ENCODE measurements at places on chromosomes 3 and 15.

GRCh38 chr3:152458376-152459117, 189.8 kb downstream of the MBNL1 start:
- no peak for DNase-seq

- no peak for DNase-seq
Measured at GRCh38 chr3:33886015-33886414, 87.6 kb downstream of the PDCD6IP start.

DNA sequence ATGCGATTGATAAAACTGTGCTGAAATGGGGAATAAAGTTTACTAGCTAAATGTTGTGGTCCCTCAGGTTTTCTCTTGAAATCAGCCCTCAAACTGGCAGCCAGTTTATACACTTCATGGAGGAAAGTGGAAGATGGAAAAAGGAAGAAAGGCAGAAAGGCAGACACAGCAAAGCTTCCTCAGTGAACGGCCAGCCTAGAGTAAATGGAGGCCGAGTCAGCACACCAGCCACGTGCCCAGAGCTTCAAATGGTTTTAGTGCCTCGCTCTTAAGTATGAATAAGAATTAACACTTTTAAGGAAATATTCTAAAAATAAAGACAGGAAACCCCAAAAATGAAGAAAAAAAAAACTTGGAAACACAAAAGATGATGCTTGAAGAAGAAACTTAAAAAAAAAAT, 48.3 kb downstream of the GNB4 start:
- DNase-seq, result no peak

DNA sequence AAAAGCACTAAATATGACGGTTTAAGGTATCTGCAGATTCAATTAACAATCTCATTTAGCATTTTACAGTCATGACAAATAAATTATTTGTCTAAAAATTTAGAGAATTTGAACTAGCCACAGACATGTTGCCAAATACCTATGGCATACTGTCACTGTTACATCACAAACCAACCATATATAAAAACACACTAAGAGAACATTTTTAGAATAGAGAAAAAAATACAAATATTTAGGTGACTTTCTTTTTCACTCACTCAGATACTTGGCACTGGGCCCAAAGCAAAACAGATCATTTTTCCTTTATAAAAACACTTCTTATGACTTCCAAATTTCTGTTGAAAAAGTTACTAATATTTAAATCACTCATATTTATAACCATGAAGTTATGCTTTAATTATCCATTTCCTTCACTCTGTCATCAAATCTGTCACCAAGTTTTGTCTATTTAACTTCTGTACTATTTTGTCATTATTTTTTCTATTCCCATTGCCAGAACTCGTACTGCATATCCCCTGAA, 644.7 kb downstream of the OTOL1 start:
- DNase-seq, result no peak

DNA sequence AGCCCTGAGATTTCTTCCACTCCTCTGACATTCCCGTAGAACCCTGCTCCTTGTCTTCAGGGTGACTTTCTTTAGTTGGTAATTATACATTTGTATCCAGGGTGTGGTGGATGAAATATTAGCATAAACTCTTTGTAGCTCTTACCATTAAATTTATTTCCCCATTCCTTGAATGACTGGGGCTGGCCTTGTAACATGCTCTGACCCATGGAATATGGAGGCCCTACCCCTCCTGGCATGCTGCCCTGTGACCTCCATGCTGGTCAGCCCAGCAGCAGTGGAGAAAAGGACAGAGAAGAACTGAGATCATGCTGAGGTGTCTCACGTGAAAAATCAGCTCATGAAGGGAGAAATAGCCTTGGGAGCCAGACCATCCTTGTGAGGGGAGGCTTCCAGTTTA, 96.1 kb upstream of the PROK2 start:
- DNase-seq, result peak; percentile 29

DNA sequence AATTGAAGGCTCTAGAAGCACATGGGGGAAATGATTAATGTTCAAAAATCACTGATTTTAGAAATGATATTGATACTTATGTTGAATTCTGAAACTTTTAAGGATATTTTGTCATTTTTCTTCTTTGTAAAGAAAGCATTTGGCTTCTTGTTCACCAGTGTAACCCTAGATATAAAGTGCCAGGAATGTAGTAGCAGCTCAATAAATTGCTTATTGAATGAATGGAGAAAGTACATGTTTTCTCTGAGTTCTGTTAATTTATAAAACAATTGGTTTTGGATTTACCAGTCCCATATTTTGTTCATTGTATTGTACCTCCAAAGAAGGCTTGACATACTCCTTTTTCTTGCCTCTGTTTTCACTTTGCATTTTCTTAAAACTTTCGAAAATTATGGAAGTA, 2.4 kb downstream of the PLCL2 start:
- DNase-seq, result no peak

GRCh38 chr3:112247350-112247749, 46.7 kb downstream of the SLC9C1 start:
- DNase-seq, result no peak

DNA sequence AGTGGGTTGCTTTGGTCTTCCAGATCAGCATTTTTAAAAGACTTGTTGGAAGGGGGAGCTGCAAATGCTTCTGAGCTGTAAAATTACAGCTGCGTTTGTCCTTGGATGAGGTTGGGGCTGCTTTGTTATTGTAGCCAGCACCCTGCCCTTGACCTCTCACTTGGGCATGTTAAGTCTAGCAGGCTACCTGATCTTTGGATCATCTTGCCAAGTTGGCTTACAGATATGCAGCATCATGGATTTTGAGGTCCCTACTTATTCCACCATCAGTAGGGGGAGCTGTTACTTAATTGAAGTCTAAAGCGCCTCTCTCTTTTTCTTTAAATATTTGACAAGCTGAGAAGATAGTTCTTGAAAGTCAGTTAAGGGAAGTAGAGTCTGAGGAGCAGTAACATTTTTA, 793.0 kb downstream of the MCTP2 start:
- DNase-seq, result no peak

DNA sequence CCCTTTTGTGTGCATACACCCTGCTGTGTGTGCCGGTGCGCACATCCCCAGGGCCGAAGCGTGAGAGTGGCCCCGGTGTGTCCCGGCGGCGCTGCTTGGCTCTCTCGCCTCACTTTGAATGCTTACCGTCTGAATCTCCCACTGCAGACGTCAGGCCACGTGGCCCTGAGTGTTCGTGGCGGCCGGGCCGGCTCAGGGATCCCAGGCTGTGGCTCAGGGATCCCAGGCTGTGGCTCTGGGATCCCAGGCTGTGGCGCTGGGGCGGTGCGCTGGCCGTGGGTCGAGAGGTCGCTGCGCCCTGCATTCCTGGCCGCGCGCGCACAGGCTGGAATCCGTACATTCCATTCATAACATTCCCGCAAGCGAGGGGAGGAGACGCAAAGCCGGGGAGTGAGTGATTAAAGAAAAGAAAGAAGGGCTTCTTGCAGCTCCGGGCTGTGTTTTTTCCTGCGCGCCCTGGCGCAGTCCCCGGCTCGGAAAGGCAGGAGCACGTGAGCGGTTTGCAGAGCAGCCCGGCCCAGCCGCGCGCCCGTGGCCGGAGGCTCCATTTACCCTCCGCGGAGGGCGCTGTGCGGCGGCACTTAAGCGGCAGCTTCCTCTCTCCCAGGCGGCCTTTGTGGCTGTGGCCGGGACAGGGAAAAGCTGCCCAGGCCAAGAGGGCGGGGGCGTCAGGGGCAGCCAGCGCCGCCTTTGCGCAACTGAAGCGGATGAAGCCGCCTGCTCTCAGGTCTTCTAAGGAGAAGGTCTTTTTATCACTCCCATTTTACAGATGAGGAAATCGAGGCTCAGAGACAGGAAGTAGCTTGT, 87.0 kb upstream of the ALDH1L1 start:
- DNase-seq, result peak; percentile 74

DNA sequence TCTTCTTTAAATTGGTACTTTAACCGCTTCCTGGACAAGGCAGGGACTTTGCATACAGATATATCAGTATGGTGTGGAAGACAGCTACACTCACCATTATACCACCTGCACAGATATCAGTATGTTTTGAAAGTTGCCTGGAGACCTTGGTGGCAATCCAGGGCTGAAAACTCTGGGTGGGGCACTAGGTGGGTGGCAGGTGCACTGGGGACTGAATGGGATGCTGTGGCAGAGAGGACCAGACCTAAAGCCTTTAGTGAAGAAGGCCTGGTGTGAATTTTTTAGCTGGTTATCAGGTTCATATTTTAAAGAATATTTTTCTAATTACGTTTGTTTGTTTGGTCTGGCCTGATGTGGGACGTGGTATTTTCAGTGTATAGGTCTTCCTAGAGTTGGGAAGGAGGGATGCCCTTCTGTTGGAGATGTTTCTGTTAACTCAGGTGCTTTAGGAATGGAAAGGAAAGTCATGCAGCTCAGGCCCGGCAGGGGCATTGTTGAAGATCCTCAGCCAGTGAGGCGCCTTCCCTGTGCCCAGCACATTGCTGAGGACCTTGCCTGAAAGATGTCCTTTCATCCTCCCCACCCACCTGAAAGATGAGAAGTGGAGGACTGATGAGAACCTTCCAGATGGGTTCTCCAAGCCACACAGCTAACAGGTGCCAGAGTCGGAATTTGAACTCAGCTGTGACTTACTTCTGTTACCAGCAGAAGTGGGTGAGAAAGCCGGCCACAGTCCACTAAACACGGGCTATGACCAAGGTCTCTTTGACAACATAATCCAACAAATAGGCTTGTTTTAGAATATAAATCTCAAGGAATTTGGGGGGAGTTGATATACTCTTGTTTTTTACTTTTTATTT, 77.3 kb downstream of the APBA2 start:
- DNase-seq, result no peak

DNA sequence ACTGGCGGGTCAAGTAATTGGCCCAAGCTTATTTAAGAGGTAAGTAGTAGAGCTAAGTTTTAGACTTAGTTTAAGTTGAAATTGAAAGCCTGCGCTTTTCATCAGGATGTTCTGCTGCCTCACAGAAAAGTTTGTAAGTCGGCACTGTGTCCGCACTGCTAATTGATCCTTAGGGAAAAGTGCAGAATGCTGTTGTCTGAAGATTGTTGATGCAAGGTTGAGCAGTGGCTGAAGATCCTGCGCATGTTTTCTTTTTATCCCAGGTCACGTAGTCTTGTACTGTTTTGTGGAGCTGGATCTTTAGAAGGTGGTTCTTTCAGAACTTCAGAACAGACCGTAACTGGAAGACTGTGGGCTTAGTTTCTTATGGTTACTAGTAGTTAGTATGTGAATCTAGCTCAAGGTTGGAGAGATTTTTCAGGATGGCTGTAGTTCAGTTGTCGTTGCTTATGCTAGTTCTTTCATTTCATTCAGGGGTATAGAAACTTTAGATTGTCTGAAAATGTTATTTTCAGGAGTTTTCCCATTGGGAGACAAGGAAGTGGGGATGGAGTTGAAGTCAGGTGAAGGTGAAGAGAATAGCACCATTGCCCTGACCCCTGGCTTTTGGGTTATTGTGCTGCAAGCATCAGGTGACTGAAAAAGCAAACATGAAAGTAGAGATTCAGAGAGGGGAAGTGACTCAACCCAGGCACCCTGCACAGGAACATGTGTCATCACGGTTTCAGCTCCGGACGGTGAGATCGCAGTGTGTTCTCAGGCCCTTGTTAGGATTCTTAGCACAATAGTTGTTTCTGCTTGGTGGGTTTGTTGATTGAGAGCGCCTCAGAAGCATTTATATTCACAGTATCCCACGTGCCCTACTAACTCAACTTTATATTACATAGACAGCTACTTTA, 32.8 kb downstream of the AKAP13 start:
- peak; percentile 66 for DNase-seq

DNA sequence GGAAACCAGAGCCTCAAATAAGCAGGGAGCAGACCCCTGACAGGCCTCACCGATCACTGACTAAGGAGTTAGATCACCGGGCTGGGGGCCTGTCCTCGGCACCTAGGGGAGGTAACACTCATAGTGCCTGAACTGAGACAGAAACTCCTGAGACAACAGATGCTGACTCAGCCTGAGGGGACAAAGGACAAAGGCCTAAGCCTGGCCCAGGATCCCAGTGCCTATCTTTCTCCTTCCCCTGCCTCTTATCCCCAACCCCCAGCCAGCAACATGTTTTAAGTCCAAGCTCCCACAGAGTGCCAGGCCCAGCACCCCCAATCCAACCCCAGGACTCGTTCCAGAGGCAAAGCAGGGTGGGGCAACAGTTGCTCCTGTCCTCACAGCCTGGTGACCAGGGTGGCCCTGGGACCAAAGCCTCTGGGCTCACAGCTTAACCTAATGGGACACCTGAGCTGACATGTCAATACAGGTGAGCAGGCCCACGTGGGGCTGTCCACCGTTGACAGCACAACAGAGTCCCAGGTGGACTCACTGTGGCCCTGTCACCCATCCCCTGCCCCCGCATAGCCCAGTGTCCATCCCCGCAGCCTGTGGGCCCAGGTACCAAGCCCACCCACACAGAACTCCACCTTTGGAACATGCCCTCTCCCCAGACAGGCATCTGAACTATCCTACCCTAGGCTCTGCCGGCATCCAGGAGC, 37.4 kb downstream of the ADCY5 start:
- no peak for DNase-seq

GRCh38 chr3:126955004-126955790, 27.7 kb upstream of the PLXNA1 start:
- no peak for DNase-seq

DNA sequence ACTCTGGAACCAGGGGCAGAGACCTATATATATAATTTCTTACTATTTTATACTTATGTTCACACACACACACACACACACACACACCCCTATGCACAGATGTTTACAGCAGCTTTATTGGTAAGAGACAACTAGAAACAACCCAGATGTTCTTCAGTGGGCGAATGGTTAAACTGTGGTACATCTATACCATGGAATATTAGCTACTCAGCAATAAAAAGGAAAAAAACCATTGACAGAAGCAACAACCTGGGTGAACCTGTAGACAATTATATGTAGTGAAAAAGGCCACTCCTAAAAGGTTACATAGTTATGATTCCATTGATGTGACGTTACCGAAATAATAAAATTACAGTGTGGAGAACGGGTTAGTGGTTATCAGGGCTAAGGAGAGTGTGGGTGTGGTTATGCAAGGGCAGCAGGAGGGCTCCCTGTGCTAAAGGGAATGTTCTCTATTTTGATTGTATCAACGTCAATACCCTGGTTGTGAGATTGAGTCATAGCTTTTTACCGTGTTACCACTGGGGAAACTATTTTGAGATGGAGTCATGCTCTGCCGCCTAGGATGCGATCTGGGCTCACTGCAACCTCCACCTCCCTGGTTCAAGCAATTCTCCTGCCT, 85.5 kb downstream of the FLNB start:
- no peak for DNase-seq

DNA sequence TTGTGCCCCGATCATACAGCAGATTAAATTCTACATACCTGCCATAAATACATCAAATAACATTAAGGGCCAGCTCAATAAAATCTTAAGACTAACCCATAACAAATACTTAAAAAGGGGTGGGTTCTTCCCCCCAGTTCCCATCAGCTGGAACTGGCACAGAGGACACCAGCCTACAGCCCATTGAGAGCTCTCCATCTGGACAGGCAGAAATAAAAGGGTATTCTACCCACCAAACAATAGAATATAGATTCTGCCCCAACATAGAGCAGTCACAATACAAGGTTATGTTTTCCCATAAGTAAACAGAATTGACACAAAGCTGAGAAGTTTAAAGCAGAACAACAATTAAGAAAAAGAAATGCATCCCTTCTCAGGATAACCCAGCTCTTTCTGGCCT, 11.9 kb downstream of the CPOX start:
- no peak for DNase-seq

GRCh38 chr3:66492672-66493071, 8.2 kb downstream of the LRIG1 start:
- DNase-seq, result peak; percentile 78

GRCh38 chr3:175980486-175981090, 1121.5 kb downstream of the NAALADL2 start:
- no peak for DNase-seq

GRCh38 chr15:83549623-83550022, 102.5 kb downstream of the SH3GL3 start:
- DNase-seq, result no peak

- DNase-seq, result no peak
Measured at GRCh38 chr3:186669378-186670084, 3.7 kb downstream of the HRG start.
